ENCODE measurements at places on chromosomes 2 and 18.

DNA sequence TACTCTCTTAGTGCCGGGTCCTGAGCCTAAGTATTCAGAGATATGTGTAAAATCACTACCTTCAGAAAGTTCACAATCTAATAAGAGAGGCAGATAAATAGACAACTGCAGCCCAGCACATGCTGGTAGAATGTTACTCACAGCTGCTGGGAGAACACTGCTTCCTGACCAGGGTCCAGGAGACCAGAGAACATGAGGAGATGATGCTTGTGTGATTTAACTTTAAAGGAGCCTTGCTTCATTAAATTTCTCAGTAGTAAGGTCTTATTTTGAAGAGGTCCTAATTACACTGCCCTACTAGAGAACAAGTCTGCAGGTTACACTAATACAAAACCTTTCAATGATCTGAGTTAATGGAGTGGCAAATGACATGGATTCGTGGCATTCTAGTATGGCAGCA lies 209.9 kb upstream of the TRIB2 start:
- no peak for DNase-seq

- no peak for DNase-seq
Observed at GRCh38 chr2:191791953-191792560, 54.8 kb downstream of the CAVIN2 start.

- no peak for DNase-seq
Observed at GRCh38 chr2:151103551-151103950, 158.1 kb downstream of the RBM43 start.

DNA sequence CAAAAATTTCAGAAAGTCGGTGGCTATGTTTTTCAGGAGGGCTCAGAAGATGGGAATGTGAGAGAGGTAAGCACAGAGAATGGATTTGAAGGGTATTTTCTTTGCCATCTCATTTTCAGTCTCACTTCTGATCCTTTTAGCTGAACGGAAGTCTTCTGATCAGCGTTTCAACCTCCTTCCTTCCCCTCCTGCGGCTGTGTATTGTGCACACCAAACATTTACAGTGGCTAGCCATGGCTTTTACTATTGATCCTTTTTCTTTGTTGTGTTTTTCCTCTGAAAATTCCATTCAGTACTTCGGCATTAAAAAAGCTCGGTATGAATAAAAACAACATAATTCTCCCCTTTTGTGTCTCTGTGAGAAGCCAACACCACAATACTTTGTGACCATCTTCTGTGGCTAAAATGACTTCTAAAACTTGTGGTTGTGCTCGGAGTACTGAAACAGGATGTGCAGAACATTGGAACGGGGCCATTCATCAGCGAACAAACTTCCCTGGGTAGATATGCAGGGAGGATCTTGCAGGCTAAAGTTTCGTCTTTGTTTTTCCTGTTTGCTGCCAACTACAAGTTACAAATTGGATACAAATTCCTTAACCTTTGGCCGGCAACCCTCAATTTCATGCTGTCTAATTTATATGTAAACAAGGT lies 260.8 kb upstream of the FAM98A start:
- no peak for DNase-seq

- no peak for DNase-seq
Observed at GRCh38 chr2:33210626-33211025, 263.9 kb downstream of the LTBP1 start.

DNA sequence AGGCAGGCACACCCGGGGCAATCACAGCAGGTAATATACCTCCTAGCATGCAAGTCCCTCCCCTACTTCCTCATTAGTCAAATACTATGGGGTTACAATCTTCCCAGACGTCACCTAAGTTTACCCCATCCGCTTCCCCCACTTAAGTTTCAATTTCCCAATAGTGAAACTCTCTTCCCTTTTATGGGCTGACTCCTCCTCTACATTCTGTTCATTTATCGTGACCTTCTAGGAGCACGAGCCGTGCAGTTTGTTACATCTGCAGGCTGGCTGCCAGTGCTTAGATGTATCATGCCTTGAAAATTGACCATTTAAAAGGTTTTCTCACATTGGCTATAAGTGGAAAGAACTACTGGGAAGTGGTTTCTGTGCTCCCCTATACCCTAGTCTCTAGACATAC lies 1357.8 kb upstream of the CRIM1 start:
- DNase-seq: no peak

- DNase-seq: no peak
Observed at GRCh38 chr18:8003878-8004675, 437.0 kb downstream of the PTPRM start.

DNA sequence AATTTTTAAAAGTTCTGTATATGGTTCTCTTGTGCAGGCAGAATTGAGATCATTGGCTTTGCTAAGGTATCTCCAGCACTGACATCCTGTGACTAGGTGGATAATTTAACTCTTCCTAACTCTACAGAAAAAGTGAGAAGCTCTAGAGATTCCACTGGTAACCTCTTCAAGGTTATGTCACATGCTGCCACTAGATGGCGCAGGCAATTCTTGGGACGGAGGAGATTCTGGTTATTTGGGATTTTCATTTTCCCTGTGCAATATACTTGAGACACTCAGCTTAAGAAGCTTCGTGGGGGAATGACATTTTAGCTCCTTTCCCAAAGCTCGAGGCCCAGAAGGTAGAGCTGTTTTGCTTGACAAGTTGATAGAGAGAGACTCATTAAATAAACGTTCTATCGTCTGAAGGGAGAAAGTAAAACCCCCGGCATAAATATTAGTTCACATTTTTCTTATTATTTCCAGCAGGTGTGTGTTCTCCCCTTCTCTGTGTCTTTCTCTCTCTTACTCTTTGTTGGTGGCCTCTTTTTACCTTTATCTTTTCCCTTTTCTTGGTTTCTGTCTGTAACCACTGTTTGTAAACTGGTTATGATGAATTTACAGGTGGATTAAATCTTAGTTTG lies 26.6 kb upstream of the LANCL1 start:
- DNase-seq: peak; percentile 1

- no peak for DNase-seq
Observed at GRCh38 chr2:147182260-147182659, 662.6 kb upstream of the ACVR2A start.

- no peak for DNase-seq
Observed at GRCh38 chr2:102803897-102804217, 42.0 kb downstream of the TMEM182 start.

GRCh38 chr2:239363946-239364637 lies 36.7 kb downstream of the HDAC4 start:
- DNase-seq: no peak

DNA sequence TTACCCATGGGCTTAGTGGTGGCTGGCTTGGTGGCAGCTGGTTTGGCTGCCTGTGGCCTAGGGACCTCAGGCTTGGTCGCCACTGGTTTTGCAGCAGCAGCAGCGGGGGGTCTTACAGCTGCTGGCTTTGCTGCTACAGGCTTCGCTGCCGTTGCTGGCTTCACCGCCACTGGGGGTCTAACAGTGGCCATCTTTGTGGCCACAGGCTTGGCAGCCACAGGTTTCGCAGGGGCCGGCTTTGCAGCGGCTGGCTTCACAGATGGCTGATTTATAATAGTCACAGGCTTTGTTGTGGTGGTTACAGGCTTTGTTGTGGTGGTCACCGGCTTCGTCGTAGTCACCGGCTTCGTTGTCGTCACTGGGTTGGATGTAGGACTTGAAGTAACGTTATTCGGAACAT lies 77.8 kb downstream of the COL6A3 start:
- DNase-seq: no peak

DNA sequence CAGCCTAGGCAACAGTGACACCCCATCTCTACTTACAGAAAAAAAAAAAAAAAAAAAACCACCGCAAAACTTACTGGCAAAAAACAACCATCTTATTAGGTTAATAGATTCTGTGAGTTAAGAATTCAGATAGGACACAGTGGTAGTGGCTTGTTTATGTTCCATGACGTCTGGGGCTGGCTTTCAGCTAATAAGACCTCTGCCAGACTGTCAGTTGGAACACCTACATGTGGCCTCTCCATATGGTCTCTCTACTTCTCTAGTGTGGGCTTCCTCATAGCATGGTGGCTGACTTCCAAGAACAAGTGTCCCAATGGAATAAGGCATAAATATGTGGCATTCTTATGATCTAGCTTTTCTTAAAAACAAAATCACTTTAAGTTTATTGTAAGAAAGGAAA lies 94.0 kb upstream of the OTX1 start:
- no peak for DNase-seq

- DNase-seq: no peak
Observed at GRCh38 chr2:65483763-65484162, 51.4 kb upstream of the SPRED2 start.

- no peak for DNase-seq
Observed at GRCh38 chr2:205682239-205682970, at the start of gene NRP2. NRP2 (plus strand) TSS chr2:205682501; CDS start chr2:205683291, 790 bp downstream.

DNA sequence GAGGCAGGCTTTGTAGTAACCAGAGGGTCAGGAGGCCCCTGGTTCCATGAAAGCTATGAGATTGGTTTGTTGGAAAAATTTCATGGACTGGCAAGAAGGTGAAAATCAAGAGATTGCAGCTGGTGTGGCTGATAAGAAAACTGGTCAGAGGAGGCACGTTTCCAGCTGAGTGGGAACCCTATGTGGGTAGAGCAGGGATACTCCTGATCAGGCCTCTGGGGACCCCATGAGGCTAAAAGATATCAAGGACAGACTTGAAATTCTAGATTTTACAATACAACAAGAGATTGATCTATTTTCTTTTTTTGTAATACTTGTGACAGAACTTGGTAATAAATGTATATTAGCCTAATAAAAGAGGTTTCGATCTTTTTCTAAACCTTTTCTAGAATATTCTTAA lies 1615.1 kb downstream of the DPP10 start:
- no peak for DNase-seq

GRCh38 chr2:95372216-95372829 lies 30.2 kb upstream of the FAHD2A start:
- DNase-seq: no peak

- no peak for DNase-seq
Observed at GRCh38 chr2:161371869-161372268, 44.2 kb upstream of the TBR1 start.

DNA sequence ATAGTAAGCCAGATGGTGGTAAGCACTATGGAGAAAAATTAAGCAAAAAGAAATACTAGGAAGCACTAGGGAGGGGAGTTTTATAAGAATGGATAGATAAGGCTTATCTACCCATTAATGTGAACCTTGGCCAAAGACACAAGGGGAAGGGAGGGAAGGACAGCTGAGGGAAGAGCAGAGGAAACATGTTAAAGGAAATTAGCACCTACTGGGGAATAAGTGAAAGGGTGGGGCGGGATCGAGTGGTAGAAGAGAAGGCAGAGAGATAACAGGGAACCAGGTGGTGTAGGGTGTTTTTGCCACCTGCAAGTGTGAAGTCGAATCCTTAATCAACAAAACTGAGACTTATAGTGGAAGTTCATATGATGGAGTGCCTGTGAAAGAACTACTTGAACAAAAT lies 1.7 kb downstream of the UNC80 start:
- no peak for DNase-seq

DNA sequence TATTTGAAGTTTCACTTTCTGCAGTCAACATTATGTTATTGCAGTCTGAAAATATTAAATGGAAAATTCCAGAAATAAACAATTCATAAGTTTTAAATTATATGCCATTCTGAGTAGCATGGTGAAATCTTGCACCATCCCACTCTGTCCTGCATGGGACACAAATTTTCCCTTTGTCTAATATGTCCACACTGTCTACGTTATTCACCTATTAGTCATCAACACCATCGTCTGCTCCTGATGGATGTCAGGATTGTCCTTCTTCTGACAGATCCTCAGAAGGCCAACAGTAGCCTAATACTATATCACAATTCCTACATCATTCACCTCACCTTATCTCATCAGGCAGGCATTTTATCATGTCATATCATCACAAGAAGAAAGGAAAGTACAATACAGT lies 163.1 kb downstream of the TXNL1 start:
- no peak for DNase-seq

DNA sequence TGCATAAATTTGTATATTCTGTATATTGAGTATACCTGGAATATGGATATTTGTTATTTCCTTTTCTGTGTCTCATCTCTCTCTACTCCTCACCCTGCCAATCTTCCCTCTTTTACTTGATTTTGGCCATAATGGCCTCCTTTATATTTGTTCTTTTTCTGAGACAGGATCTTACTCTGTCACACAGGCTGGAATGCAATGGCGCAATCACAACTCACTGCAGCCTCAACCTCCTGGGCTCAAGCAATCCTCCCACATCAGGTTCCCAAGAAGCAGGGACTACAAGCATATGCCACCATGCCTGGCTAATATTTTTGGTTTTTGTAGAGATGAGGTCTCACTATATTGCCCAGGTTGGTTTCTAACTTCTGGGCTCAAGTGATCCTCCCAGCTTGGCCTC lies 30.5 kb downstream of the PREPL start:
- DNase-seq: no peak

GRCh38 chr2:37792366-37792765 lies 120.9 kb upstream of the CDC42EP3 start:
- no peak for DNase-seq

DNA sequence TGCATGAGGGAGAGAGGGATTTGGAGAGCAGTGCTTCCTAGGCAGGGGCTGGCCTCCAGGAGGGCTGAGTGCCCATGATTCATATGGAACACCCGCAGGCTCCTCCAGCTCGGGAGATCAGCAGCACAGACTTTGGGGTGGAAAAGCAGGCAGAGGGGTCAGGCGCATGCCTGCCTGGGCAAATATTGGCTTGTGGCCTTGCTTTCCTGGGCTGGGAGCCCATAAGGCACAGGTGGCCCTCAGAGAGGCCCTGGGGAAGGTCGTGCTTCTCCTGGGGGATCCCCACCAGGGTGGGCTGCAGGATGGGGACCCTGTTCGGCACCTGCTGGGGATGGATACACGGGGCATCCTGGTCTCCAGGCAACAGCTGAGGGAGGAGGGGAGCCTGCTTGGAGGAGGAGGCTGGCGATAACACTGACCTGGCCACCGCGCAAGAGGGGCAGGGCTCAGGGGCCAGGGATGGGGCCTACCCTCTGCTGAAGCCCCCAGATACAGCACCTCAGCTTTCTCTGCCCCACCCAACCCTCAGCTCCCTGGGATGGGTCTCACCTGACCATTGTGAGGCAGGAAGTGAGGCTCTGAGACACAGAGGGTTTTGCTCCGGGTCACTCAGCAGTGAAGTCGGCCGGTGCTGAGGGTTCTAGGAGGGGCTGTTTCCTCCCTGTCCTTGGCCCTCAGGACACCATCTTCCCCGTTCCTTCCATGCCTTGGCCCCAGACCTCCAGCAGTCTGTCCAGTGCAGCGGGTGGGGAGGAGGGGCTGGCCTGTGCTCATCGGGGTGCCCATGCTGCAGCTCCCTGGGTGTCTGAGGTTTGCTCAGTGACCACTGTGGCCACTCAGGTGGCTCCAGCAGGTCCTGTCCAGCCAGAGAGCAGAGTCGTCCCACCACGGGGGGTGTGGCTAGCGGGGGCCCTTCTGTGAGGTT lies 12.0 kb downstream of the AQP12A start:
- no peak for DNase-seq

DNA sequence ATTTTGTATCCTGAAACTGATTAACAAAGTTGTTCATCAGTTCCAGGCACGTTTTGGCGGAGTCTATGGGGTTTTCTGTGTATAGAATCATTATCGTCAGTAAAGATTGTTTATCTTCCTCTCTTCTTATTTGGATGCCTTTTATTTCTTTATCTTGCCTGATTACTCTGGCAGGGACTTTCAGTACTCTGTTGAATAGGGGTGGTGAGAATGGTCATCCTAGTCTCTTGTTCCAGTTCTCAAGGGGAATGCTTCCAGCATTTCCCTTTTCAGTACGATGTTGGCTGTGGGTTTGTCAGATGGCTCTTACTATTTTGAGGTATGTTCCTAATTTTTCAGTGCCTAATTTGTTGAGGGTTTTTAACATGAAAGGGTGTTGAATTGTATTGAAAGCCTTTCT lies 14.0 kb upstream of the SPDYA start:
- no peak for DNase-seq

GRCh38 chr2:54755641-54756326 lies 32.3 kb downstream of the EML6 start:
- no peak for DNase-seq

All from activated CD4-positive, CD25-positive, alpha-beta regulatory T cell (primary cell).